ENCODE measurements at places on chromosomes 2 and 18.

DNA sequence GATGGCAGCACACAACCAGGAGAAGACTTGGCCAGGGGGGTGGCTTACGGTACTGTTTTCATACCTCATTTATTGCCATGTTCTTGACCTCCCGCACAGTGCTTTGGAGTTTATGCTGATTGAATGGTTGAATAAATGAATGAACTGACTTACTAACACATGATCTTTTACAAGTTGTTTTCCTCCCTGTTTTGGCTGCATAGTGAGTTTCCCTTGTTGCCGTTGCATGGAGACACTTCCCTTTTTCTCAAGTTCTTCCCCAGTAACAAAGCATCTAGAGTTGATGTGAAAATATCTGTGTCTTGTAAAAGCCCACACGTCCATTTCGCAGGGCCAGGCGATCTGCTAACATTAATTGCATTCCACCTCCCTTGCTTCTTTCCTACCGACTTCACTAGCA is 35.7 kb upstream of the RAB1A start:
- no peak for DNase-seq

GRCh38 chr2:17461087-17461475 is 57.2 kb downstream of the RAD51AP2 start:
- no peak for DNase-seq

GRCh38 chr2:29522951-29523669 is 398.3 kb downstream of the ALK start:
- no peak for DNase-seq

DNA sequence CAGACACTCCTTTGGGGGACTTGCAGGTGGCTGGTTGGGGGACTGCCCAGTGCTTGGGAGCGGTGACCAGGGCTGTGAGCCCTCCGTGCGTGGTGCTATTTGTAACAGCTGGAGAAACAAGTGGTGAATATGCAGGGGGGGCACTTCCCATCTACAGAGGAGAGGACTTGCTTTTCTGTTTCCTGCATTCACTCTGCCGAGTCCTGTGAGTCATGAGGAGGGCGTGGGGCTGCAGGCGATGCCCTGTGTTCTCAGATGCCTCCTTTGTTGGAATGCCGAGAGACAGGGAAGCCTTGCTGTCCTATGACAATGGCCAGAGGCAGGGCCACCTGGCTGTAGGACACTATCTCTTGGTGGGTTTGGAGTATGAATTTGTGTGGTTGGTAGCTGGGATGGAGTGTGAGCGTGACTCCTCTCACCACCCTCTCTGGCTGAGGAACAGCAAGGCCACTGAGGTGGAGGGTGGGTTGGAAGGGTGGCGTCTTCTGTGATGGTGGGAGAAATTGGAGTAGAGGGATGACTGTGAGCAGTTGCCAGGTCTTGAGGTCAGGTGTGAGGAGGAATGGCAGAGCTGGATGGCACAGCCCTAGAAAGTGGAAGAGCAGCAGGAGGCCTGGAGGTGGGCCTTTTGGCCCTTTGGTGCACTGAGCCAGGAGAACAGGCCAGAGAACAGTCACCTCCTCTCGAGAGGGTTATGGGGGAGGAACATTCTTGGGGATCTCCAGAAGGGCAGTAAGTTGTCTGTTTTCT is 24.3 kb downstream of the FHOD3 start:
- DNase-seq, result no peak

- no peak for DNase-seq
Observed at GRCh38 chr18:51588616-51589015, 391.1 kb upstream of the MEX3C start.

All from stimulated activated CD8-positive, alpha-beta memory T cell treated with anti-CD3 and anti-CD28 coated beads, Interleukin-2, amount 100 ng/mL, for 1 hour (primary cell).